ENCODE measurements at places on chromosomes 2 and 18.

DNA sequence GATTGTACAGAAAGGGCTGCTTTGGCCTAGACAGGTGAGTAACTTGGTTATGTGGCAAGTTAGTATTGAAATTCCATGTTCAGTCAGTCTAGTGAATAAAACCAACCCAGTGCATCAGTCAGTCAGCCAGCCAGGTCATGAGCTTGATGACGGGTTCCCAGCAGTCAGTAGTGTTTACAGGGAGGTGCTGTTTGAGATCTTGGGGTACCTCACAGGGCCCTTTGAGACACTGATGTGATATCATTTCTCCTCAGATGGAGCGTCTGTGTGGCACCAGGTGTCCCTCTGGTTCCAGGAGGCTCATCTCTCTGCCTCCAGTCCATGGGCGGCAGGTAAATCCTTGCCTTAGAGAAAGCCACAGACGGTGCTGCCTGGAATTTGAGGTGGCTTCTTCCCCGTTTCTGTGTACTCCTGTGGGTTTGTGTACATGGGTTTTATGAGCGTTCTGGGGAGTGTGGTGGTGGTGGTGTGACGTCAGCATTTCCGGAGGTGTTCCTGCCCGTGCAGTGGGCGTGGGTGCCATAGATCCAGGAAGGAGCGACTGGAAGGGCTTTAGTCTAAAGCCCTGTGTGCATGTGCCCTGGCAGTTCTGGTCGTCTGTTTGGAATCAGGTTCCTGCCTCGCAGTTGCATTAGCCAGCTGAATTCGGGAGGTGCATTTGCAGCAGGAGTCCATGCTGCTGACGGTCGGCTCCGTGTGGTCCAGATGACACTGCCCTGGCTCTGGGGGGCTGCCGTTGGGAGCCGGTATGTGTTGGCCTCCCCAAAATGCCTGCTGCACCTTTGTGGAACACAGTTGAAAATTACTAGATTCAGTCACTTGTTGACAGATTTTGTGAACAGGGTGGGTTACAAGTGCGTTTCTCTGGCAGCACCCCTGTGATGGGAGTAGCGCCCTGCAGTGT lies 2.1 kb downstream of the CTDP1 start:
- no peak for DNase-seq

DNA sequence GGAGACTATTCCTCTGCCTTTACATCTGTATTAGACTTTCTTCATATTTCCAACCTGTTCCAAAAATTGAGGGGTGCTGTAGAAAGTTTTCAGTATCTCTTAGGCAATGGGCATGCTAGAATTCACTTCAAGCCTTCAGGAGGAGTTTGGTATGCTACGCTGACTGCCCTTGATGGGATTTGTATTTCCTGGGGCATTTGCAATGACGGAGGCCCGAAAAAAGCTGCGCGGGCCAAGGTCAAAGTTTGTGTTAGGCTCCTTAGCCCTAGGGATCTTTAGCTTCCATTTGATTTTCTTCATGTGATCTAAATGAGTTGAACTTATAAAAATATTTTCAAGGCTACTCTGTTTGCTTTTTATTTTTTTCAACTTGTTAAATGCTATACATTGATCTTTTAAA lies 5.1 kb downstream of the CPS1 start:
- DNase-seq, result no peak

GRCh38 chr18:72634500-72634899 lies 90.4 kb upstream of the CBLN2 start:
- DNase-seq, result no peak

- no peak for DNase-seq
These were observed 65.1 kb upstream of the AFF3 start for GRCh38 chr2:100207411-100207885.

DNA sequence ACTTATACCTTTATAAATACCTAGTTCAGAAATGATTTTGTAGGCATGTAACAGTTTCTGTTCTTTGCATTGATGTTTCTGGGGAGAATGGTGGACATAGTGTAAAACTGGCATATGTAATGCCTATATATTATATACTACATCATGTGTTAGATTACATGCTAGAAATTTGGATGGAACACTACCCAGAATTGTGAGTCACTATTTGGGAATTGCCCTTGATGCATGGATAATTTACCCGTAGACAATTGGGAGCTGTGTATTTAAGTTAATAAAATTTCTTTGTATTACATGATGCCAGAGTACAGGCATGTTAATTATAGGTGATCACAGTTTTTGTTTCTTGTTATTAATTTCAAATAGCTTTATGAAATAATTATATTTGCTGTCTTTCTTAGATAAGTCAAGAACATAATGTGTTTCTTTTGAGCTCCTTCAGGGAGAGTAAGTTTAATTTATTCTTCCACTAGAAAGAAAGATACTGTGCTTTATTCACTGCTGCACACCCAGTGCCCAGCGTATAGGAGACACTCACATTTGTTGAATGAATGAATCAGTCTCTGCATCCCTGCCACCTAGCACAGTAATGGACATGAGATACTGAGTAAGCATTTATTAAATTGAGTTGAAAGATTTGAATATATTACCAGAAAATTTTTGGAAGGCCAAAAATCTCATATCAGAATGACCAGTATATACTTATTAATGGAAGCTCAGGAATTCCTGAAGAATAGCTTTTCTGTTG lies 16.9 kb downstream of the ACSL3 start:
- no peak for DNase-seq

DNA sequence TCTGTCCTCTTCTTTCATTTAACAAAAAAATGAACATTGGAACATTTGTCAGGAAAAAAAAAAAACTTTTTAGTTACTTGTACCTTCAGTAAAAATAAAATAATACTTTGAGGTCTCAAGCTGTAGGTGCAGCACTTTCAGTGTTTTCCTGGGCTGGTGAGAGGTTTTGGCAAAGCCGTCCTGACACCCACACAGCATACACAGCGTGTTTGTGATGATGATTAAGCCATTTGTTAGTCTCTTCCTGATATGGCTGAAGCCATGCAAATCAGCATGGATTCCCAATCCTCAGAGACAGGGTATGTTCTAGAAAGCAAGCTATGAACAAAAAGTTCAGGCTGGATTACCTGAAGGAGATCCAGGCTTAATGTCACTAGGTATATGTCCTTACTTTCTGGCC lies 236.8 kb downstream of the ZNF516 start:
- DNase-seq, result no peak

DNA sequence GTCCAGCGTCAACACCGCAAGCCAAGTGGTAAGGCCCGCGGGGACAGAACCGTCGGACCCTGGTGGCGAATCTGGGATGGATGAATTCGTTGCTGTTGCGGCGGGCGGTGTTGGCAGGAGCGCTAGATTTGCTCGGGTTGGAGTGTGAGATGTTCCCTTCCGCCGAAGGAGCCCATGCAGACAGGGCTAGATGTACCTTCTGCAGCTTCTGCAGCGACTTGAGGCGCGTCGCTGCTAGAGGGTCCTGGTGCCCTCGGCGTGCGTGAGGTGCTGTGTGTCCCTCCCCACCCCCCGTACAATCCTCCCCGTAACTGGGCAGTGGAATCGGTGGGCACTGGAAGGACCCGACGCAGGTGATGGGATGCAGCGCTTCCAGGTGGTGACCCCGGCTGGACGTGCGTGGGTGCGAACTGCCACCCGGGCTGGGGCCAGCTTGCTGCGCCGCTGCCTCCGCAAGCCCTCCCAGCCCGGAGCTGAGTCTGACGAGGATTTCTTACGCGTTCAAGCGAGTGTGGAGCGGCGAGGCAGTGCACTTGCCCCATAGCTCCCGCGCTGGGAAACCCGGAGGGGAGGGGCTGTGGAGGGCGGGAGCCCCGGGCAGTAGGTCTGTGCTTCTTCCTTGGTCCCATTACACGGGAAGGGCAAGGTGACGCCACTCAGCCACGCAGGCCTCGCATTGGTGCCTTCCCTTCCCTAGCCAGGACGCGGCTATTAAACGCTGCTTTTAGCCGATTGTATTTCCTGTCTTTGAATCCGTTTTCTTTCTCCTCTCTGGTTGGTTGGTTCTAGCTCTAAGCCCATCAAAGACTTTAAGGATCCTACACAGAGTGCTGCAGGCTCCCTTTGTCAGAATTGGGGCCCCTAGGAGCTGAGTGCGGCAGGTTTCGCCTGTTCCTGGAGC lies 34.2 kb downstream of the CHRNA1 start:
- DNase-seq, result no peak

- peak; percentile 7 for DNase-seq
These were observed 119.1 kb downstream of the LRATD1 start for GRCh38 chr2:14751581-14751980.

- DNase-seq, result no peak
These were observed 115.7 kb downstream of the PLCL1 start for GRCh38 chr2:197920088-197920487.

- DNase-seq, result no peak
These were observed 160.5 kb downstream of the SETBP1 start for GRCh38 chr18:44841221-44841620.

GRCh38 chr18:74631623-74632350 lies 34.1 kb downstream of the ZNF407 start:
- no peak for DNase-seq

GRCh38 chr2:196652869-196653268 lies 13.4 kb downstream of the CCDC150 start:
- DNase-seq, result no peak

DNA sequence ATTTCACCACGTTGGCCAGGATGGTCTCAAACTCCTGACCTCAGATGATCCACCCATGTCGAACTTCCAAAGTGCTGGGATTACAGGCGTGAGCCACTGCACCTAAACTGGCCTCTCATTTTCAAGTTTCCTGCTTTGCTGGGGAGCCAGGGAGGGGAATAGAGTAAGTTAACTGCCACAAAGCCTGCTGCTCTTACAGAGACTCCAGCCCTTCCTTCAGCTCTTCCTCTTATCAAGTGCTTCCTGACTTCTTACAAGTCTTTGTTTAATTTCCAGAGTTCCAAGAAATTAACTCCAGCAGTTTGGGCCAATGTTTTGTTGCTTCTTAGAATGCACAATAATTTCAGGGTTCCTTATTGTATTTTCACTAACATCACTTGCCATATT lies 24.3 kb upstream of the UBE2F start:
- no peak for DNase-seq

- DNase-seq, result no peak
These were observed 135.0 kb upstream of the ACKR3 start for GRCh38 chr2:236434593-236434992.

GRCh38 chr2:156334496-156335478 lies 2.3 kb upstream of the NR4A2 start:
- peak; percentile 68 for DNase-seq

- no peak for DNase-seq
These were observed 439.1 kb downstream of the TGIF1 start for GRCh38 chr18:3889121-3889520.
